Activated CD4-positive, alpha-beta T cell treated with anti-CD3 and anti-CD28 coated beads, Interleukin-2, Interleukin-6, amounts not matched to agents 100 ng/mL and 50 ng/mL, durations not matched to agents 16 hours and 8 hours (primary cell): ENCODE measurements at places on chromosomes 16 and 17.

DNA sequence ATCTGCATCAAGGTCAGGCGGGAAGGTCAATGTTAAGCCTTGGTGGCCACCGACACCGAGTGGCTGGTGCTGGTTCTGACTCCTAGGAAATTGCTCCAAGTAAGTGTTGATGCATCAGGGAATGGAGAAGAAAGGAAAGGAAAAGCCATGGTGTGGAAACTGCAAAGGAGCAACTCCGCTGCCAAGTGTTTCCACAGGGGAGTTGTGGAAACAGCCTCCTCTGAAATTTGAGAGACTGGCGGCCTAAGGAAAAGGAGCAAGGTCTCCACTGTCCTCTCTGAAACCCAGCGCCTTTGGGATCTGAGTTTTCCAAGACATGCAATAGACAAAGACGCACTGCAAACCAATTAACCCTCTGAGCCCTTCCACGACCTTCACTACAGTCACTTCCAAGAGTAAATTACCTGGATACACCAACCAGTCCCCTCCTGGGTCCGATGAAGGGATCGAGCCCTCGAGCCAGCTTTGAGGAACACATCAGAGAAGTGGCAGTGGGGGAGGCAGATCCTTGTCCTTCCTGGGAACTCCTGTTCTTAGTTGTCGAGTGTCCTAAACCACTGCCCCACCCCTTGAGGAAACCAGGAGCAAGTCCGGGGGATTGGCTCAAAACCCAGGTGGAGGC lies 51.1 kb downstream of the SRL start:
- DNase-seq: no peak

DNA sequence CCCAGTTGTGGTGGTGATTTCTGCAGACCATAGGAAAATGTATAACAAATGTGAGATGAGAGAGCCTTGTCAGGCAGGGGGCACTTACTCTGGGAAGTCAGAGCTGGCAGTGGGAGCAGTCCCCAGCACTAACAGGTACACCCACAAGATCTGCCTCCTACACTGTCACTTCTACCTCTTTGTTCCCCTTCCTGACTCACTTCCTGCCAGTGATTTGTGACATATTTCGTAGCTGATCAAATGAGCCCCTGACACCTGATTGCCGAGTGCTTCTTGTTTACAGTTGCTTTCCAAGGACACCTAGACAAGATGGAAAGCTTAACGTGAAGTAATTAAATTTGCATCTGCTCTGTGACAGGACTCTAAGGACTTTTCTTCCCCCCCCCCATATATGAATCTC lies 40.5 kb downstream of the FTO start:
- DNase-seq: peak; percentile 64

DNA sequence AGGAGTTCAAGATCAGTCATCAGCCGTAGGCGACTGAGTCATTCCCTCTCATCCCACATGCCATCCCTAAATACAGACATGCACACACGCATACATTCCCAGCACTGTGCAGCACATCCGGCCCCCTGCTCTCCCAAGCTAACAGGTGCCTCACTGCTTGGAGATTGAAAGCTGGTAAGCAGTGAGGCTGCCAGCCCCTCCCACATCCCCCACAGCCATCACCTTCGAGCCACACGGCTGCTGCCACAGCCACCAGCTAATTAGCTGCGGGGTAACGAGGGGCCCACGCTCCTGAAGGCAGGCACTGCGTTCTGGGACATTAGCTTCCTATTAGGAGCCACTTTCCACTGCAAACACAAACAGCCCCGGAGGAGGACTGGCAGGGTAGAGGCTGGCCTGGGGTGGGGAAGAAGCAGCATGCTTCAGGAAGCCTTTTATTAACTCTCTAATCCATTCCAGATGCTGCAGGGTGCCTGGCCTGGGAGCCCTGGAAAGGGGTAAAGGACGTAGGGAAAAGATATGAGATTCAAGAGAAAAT lies 179.6 kb downstream of the CCT6B start:
- DNase-seq: no peak

DNA sequence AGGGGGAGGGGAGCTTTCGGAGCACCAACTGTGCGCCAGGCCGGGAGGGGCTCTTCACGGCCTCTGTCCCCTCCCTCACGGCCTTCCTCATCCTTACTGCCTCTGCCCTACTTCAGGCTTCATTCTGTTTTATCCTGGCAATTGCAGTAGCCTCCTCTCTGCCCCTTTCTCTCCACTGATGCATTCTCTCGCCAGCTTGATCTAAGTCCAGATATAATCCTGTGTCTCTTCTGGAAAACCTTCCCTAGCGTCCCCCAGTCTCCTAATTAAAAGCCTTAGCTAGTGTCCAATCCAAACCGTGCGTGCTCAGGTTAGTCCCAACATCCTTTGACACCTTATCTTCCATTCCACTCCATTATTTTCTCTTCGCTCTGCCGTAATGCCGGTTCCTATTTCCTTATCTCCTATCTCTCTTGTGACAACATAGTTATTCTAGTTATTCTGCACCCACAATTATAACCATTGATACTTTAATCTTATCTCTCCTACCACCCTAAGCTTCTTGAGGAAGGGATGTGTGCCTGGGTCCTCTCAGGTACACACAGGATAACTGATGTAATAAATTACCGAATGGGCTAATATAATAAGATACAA lies 869 bp downstream of the ZNF48 start:
- DNase-seq: no peak

DNA sequence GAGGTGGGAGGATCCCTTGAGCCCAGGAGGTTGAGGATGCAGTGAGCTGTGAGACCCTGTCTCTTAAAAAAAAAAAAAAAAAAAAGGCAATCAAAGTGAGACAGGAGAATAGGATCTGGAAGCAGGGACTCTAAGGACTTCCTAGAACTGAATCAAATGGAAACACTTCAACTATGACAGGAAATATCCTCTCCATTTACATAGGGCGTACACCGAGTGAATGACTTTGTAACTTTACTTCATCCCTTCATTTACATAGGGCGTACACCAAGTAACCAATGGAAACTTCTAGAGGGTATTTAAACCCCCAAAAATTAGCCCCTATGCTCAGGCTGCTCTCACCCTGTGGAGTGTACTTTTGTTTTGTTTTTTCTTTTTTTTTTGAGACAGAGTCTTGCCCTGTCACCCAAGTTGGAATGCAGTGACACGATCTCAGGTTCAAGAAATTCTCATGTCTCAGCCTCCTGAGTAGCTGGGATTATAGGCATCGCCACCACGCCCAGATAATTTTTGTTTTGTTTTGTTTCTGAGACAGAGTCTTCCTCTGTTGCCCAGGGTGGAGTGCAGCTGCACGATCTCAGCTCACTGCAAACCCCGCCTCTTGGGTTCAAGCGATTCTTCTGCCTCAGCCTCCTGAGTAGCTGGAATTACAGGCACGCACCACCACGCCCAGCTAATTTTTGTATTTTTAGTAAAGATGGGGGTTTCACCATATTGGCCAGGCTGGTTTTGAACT lies 9.6 kb upstream of the PRPSAP1 start:
- no peak for DNase-seq

- DNase-seq: no peak
These were observed 38.1 kb downstream of the CMC2 start for GRCh38 chr16:80968386-80969113.

DNA sequence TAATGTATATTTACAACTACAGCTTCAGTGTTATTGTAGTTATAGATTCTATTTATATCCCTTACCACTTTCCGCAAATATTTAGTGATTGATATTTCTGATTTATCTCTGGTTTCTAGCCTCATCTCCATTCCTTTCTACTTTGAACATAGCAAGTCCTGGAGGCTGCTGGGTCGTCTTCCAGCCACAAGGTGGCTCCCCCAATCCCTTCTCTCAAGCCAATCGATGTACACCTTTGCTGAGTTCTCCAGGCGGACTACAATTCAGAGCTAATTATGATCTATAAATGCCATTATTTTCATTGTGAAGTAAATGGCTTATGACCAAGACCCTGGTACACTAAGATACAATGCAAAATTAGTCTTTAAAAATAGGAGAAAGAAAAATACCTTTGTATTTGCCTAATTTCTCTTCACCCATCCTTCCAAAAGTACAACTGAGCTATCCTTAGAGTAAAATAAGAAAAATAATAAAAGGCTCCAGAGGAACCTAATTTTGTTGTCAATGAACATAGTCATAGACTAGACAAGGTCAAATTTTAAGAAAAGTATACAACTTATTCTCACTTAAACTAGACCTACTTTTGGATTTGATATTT lies 122.1 kb downstream of the SKAP1 start:
- DNase-seq: peak; percentile 57

GRCh38 chr16:4520913-4521312 lies 17.7 kb downstream of the CDIP1 start:
- DNase-seq: no peak

DNA sequence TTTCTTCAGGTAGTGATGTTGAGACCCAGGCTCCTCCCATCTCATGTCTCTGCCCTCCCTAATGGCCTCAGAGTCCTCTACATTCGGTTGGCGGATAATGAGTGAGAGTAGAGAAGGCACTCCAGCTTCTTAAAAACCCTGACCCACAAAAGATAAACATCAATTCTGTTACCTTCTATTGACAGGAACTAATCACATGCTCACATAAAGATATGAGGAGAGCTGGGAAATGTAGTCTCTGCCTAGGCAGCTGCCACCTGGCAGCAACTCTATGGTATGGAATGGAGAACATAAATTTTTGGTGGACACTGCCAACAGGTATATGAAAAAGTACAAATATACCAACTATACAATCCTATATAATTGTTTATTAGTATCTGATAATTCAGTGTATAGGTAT lies 110.7 kb upstream of the HLF start:
- DNase-seq: no peak
